ENCODE measurements at places on chromosomes 6 and 20.
A peak's percentile ranks its signal among the peaks of the same experiment; 100 is the strongest.

- DNase-seq = no peak
These were observed 348.1 kb downstream of the THBS2 start for GRCh38 chr6:168905451-168906090.

DNA sequence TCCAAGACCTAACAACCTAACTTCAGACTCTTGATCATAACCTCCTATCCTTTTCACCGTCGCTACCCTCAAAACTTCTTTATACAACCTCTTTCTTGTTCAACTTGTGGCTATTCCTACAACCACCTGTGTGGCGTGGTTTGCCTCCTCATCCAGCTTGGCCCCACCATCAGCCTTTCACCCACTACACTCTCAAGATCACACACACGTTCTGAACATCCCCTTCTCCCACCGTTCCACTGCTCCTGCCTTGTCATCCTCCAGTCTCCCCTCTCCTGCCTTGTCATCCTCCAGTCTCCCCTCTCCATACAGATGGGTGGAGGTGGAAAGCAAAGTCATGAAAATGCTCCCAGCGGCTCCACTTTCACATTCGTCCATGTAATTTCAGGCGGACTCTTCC, 14.0 kb downstream of the MAK start:
- DNase-seq = no peak

DNA sequence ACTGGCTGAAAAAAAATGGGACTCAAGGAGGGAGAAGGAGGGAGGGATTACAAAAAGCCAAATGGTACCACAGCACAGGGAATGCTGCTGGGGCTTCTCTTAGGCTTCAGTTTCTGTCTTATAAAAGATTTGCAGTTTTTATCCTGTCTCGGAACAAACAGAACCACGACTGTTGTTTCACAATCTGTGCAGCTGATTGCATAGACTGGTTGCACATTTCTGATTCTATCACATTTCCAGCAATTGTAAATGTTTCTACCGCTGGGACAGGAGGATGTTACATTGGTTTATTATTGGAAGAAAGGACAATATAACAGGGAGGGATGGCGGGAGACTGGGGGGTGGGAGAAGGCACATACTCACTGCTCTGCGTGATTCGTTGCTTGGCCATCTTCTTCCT, 73.5 kb upstream of the ARID1B start:
- DNase-seq = no peak

DNA sequence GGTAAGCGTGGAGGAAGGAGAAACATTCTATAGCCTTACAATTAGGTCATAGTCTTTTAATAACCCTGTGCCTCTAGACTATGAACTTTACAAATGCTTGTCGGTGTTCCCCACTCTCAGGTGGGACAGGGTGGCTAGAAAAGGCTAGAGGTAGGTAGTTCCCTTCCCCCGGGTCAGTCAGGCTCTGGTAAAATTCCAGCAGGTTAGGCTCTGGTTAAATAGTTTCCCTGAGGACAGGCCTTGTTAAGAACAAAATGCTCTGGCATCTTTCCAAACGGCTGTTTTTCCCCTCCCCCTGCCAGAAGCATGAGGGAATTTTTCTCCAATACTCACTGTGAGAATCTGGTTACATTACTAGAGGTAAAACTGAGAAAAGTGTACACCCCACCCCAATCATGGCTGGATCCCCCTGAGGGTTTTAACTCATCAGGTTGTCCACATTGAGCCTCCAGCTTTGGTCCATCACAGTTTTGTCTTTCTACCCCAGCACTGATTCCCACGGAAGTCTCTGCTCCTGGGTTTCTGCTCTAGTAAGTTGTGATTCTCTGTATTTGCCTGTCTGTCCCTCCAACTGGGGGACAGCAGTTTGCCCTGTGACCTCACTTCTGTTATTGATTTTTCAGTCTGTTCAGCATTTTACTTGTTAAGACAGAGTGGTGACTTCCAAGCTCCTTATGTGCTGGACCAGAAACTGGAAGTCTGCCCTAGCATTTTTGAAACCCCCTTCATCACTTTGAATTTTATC, 84.7 kb upstream of the ADGRF1 start:
- peak; percentile 60 for DNase-seq

DNA sequence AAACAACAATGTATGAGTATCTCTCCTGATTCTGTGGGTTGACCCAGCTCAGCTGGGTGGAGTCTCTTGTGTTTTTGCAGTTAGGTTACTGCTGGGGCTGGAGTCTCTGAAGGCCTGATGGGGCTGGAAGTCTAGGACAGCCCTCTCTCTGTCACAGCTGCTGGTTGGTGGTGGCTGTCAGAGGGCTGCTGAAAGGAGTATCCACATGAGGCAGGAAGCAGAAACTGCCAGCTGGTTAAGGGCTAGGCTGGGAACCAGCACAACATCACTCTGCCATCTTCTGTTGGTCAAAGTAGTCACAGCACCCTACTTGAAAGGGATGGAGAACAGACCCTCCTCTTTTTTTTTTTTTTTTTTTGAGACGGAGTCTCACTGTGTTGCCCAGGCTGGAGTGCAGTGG, 10.0 kb upstream of the PACSIN1 start:
- no peak for DNase-seq

DNA sequence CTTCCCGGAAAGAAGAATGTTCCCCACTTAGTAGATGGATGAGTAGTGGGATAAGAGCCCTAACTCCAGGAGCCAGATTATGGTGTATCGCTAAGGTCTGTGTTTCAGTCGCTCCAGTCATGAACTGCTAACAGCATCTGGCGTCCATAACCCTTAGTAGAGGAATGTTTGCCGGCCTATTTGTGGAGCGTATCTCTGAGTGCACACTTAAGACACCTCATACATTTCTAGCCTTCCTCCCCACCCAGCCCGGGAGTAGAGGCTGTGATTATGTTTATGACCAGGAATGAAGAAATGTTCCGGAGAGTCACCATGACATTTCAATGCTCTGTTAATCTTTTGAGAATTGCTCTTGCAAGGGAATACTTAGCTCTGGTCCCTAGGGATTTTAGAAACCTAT, 251.1 kb upstream of the SOX4 start:
- no peak for DNase-seq

- DNase-seq = no peak
These were observed 156.9 kb downstream of the ASCC3 start for GRCh38 chr6:100724222-100724621.

All from Caki2 (cell line).